PC-9 (cell line): ENCODE measurements at places on chromosomes 7 and 10. TPM values are rescaled to one million over a fixed set of nuclear protein-coding genes. Genes with fewer than 3 reads are reported as not detected.

GRCh38 chr10:70292004-70292403 is 8.2 kb upstream of the NPFFR1 start:
- no peak overlapping the region for H3K4me3 ChIP-seq
- H3K36me3 ChIP-seq = no peaks in the 10 kb centered on the region
- no peak overlapping the region for H3K27ac ChIP-seq
- no peak for DNase-seq

GRCh38 chr10:107899075-107899474 is 734.6 kb upstream of the SORCS1 start:
- H3K4me1 ChIP-seq = no peaks in the 10 kb centered on the region
- DNase-seq = no peak
- no peaks in the 10 kb centered on the region for H3K27me3 ChIP-seq
- H3K36me3 ChIP-seq = no peaks in the 10 kb centered on the region

GRCh38 chr7:70416347-70416985 is 715.5 kb upstream of the GALNT17 start:
- H3K27me3 ChIP-seq = peaks cover 55% of the 10 kb centered on the region
- no peaks in the 10 kb centered on the region for H3K36me3 ChIP-seq
- H3K4me1 ChIP-seq = no peaks in the 10 kb centered on the region
- H3K4me3 ChIP-seq = no peak overlapping the region
- DNase-seq = no peak

CDC14C gene
- total RNA-seq = not detected in 2 replicates

CAMK2G gene
- total RNA-seq = 125 and 147 TPM in 2 replicates

DNA sequence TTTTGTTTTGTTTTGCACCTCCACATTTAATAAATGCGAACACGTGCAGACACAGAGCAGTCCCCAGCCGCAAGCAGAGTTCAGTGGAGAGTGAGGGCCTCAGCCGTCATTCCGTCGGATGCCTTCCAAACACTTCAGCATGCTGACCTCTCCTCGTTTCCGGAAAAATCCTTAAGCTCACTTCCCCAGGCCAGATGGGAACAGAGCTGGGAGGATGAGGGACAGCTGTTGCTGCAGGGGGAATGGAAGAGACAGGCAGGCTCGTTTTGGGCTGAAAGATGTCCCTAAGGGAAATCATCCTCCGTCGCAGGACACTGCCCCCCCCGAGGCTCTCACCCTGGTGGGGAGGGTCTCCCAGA is 17.2 kb upstream of the FGFR2 start:
- no peak overlapping the region for H3K27ac ChIP-seq
- H3K27me3 ChIP-seq = peaks cover 54% of the 10 kb centered on the region
- no peaks in the 10 kb centered on the region for H3K36me3 ChIP-seq
- H3K4me1 ChIP-seq = no peaks in the 10 kb centered on the region
- no peak overlapping the region for H3K4me3 ChIP-seq
- no peak for DNase-seq

DNA sequence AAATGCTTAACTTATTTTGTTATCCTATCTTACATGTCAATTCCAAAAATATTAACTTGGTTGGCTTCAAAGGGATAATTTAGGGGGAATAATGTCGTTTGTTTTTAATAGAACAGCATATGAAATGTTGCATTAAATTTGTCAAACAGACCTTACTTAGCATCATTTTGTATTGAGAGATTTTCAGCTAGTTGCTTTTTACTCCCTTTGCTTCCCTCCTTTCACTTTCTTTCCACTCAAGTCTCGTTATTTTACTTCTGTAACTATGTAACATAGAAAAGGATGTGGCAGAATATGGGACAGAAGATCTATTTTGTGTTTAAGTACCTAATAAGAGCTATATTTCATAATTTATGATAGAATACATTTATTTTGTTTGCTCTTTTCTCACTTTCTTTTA is 2.6 kb downstream of the PHYHIPL start:
- no peak for DNase-seq
- H3K27ac ChIP-seq = no peak overlapping the region
- no peaks in the 10 kb centered on the region for H3K4me1 ChIP-seq
- H3K27me3 ChIP-seq = no peaks in the 10 kb centered on the region

PRR15 gene
- 64.9 and 71.6 TPM in 2 replicates for total RNA-seq

GPR146 gene
- total RNA-seq = 3.4 and 4.3 TPM in 2 replicates

DNA sequence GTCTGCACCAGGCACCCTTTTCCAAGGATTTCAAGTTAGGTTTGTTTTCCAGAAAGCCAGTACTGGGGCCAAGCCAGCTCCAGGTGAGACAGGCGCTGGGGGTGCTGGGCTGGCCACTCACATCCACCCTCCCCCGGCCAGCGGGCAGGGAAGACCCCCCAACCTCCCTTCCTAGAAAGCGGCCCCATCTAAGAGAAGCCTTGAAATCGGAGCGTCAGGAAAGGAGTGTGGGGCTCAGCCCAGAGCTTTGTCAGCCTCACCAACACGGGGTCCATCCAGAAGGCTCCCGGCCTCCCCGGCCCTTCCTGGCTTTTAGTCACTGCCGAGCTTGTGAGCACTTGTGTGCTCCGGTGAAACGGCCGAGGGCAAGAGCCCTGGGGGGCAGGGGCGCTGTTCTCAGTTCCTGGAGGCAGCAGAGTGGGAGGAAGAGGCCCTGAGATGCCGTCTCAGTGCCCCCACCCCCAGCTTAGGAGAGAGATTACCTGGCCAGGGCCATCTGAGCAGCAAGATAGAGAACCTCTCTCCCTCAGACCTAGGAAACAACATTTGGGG is 39.6 kb downstream of the PDGFA start:
- H3K4me1 ChIP-seq = peaks cover 9% of the 10 kb centered on the region
- no peaks in the 10 kb centered on the region for H3K36me3 ChIP-seq
- H3K4me3 ChIP-seq = no peak overlapping the region
- DNase-seq = no peak
- H3K27me3 ChIP-seq = peaks cover 45% of the 10 kb centered on the region
- no peak overlapping the region for H3K27ac ChIP-seq

GRCh38 chr10:77463967-77464745 is 173.5 kb downstream of the KCNMA1 start:
- no peak overlapping the region for H3K4me3 ChIP-seq
- no peaks in the 10 kb centered on the region for H3K4me1 ChIP-seq
- H3K36me3 ChIP-seq = no peaks in the 10 kb centered on the region
- H3K27me3 ChIP-seq = no peaks in the 10 kb centered on the region

DNA sequence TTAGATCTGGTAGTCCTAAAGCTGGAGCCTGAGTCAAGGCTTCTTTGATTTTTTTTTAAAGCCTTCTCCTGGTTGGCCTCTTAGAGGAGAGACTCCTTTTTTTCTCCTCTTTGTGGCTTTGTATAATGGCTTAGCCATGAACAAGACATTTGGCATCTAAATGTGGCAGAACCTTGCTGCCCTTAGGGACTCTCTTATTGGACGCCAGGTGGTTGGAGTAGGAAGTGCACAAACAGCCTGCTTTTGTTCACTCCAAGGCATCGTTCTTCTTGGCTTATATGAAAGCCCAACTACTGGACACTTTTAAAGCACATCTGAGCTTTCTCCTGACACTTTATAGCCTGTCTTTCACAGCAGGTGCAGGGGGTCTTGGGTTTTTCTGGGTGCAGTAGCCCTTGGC is 25.0 kb downstream of the ZPBP start:
- H3K36me3 ChIP-seq = no peaks in the 10 kb centered on the region
- H3K4me3 ChIP-seq = no peak overlapping the region
- peaks cover 5% of the 10 kb centered on the region; the same call in 1 of the 2 replicates for H3K4me1 ChIP-seq
- H3K27me3 ChIP-seq = peaks cover 7% of the 10 kb centered on the region; the same call in 1 of the 2 replicates
- no peak overlapping the region for H3K27ac ChIP-seq

DNA sequence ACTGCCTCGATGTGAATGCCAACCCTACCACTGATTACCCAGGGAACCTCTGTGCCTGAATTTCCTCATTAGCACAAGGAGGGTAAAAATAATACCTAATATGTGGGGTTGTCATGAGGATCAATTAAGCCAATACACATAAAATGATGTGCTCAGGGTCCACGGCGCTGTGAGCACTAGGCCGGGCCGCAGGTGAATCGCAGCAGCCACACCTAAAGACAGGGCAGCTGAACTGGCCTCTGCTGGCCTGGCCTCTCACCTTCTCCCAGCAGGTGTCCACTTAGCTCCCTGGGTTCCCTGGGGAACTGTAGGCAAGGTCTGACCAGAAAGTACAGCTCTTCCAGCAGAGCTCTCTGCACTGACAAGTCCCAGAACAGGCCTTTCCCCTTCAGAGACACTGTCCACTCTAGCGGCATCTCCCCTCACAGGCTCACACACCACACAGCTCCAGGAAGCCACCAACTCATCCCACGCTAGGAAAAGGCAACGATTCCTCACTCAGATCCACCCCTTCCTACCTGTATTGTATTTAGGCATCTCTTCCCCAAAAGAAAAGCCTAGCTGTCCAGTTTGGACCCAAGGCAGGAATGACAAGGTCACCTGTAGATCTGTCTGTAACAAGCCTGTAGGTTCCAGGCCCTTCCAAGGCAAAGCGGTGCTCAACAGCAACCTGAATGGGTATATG is 273.1 kb downstream of the USP6NL start:
- H3K36me3 ChIP-seq = no peaks in the 10 kb centered on the region
- H3K27ac ChIP-seq = no peak overlapping the region
- no peaks in the 10 kb centered on the region for H3K4me1 ChIP-seq
- DNase-seq = no peak
- H3K27me3 ChIP-seq = peaks cover 93% of the 10 kb centered on the region

DNA sequence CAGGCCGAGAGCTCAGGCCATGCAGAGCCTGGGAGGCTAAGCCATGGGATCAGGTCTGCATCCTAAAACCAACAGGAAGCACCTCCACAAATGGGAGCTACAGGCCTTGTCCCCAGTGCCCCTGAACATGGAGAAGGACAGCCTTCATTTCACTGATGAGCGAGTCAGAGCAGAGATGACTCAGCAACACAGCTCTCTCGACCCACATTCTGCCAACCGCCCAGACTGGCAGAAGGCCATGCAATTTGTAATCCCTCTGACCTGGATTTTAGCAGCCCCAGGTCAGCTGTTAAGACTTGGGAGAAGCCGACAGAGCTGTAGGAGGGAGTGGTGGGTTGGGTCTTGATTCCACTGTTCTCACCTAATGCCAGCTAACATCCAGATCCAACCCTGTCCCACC is 25.5 kb downstream of the VOPP1 start:
- H3K4me1 ChIP-seq = peaks cover 71% of the 10 kb centered on the region
- DNase-seq = peak; percentile 95
- H3K27ac ChIP-seq = peak overlapping the region; percentile 71
- H3K4me3 ChIP-seq = peak overlapping the region; percentile 24; the same call in 1 of the 2 replicates
- no peaks in the 10 kb centered on the region for H3K27me3 ChIP-seq
- peaks cover 25% of the 10 kb centered on the region for H3K36me3 ChIP-seq

GRCh38 chr7:105584165-105584564 is 2.9 kb upstream of the EFCAB10 start:
- H3K4me1 ChIP-seq = no peaks in the 10 kb centered on the region
- no peak overlapping the region for H3K27ac ChIP-seq
- H3K27me3 ChIP-seq = no peaks in the 10 kb centered on the region
- no peak overlapping the region for H3K4me3 ChIP-seq

GRCh38 chr7:102253973-102254370 is 32.7 kb upstream of the SH2B2 start:
- no peaks in the 10 kb centered on the region for H3K27me3 ChIP-seq
- no peak overlapping the region for H3K27ac ChIP-seq
- no peak overlapping the region for H3K4me3 ChIP-seq
- DNase-seq = no peak

ARHGAP19 gene
- total RNA-seq = 11.2 and 11.5 TPM in 2 replicates

DNA sequence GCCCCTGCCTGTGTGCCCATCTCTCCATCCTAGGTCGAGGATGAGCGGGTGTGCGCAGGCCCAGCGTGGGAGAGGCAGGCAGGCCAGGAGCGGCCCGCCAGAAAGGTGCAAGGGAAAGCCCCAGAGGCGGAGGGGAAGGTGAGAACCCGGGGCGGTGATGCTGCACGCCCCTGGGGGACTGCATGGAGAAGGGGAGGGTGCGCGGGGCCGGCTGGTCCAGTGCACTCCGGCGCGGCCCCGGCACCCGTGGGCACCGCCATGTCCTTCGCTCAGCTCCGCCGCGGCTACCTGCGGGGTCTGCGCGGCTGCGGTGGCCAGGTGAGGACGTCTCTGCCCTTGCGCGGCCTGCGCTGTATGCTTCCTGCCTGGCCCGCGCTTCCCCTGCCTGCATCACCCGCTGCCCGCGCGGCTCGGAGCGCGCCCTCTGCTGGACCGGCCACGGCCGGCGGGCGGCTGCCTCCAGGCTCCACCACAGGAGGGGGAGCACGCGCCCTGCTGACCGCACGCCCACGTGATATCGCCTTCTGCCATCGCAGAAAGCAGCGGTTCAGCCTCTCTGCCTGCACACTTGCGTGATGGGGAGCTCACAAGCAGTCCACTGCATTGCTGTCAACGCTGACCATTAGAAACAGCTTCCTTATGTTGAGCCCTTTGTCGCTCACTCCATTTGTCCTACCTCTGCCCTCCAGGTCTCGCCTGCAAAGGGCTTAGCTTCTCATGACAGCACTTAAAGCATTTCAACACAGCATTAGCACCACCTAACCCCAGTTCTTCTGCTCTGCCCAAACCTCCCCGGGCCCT is 73.9 kb downstream of the CXCL12 start:
- DNase-seq = peak; percentile 20
- no peaks in the 10 kb centered on the region for H3K36me3 ChIP-seq
- no peak overlapping the region for H3K27ac ChIP-seq
- no peaks in the 10 kb centered on the region for H3K4me1 ChIP-seq
- H3K27me3 ChIP-seq = no peaks in the 10 kb centered on the region

DNA sequence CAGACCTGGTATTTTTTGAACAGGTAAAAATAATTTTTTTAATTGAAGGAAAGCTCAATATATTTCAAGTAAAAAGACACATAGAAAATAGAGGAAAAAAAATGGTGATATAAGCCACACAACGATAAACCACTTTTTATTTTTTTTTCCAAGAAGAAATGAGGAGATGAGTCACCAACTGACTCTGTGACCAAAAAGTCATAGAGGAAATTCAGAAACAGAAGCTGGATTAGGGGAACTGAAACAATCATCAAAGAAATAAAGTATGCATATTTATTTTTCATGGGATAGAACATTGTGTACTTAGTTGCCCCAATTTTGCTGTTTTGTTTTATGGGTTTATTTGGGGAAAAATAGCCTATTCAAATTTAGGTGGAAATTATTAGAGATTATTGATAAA is 176.8 kb upstream of the AGR3 start:
- no peak overlapping the region for H3K4me3 ChIP-seq
- H3K4me1 ChIP-seq = no peaks in the 10 kb centered on the region
- no peaks in the 10 kb centered on the region for H3K36me3 ChIP-seq
- no peak for DNase-seq
- no peak overlapping the region for H3K27ac ChIP-seq
- no peaks in the 10 kb centered on the region for H3K27me3 ChIP-seq

AKR1C8 gene
- total RNA-seq = 2.7 and 4.0 TPM in 2 replicates

- no peaks in the 10 kb centered on the region for H3K4me1 ChIP-seq
- no peak for DNase-seq
- H3K27ac ChIP-seq = no peak overlapping the region
- H3K4me3 ChIP-seq = no peak overlapping the region
- no peaks in the 10 kb centered on the region for H3K27me3 ChIP-seq
Observed at GRCh38 chr7:1862560-1862959, 192.5 kb downstream of the ELFN1 start.

RTKN2 gene
- total RNA-seq = 16.1 and 18.5 TPM in 2 replicates

PDK4 gene
- 2.4 and 4.8 TPM in 2 replicates for total RNA-seq

DNA sequence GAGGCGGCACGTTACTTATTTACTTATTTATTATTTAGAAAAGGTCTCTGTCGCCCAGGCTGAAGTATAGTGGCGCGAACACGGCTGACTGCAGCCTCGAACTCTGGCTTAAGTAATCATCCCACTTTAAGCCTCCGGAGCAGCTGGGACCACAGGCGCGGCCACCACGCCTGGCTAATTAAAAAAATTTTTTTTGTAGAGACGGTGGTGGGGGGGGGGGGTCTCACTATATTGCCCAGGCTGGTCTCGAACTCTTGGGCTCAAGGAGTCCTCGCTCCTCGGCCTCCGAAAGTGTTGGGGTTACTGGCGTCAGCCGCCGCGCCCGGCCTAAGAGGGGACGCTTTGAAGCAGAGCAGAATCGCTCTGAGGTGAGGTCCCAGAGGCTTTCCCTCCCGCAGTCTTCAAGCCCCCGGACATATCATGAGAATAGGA is 675 bp upstream of the FRAT2 start:
- H3K36me3 ChIP-seq = no peaks in the 10 kb centered on the region
- no peaks in the 10 kb centered on the region for H3K27me3 ChIP-seq
- H3K4me1 ChIP-seq = peaks cover 34% of the 10 kb centered on the region
